ENCODE measurements at places on chromosomes 7 and 10.

- DNase-seq = no peak
These were observed 1.8 kb downstream of the IGFBP3 start for GRCh38 chr7:45919231-45919784.

GRCh38 chr7:47318395-47319182, 263.3 kb downstream of the TNS3 start:
- DNase-seq = no peak

- DNase-seq = no peak
These were observed 67.4 kb downstream of the PLXNA4 start for GRCh38 chr7:132508724-132509353.

DNA sequence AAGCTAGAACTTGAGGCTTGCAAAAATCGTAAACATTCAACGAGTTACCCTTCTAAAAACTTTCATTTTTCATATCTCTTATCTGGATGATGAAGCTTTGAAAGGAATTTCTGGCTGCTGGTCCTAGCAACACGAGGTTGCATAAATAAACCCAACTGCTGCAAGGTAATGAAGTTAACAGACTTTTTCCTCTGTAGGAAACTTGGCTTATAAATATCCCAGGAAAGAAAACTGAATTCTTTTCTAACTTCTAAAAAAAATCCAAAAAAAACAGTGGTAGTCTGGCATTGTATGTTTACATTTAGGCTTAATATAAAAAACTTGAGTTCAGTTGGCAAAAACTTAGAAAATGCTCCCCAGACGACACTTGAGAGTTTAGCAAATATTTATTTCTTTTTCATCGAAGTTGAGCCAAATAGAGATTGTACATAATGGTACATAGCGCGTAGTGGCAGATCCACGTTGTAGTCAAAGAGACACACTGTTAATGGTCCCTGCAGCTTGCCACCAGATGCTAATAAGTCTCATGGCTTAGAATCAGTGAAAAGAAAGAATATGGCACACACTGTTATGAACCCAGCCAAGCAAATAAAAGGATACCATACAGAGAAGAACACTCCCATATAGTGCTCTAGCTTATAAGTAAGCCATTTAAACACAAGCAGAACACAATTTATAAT, 200.3 kb upstream of the PCLO start:
- DNase-seq = no peak

GRCh38 chr7:116224492-116225098, 14.3 kb downstream of the TES start:
- DNase-seq = no peak

GRCh38 chr7:30434140-30434799, 44.3 kb downstream of the NOD1 start:
- no peak for DNase-seq

GRCh38 chr7:92847305-92847704, 10.9 kb upstream of the CDK6 start:
- DNase-seq = no peak

GRCh38 chr7:116386674-116387073, 112.9 kb upstream of the CAV2 start:
- DNase-seq = no peak

- no peak for DNase-seq
These were observed 64.6 kb upstream of the GJD4 start for GRCh38 chr10:35540296-35541164.

Measured in CD4-positive, alpha-beta T cell (primary cell).